ENCODE measurements at places on chromosomes 6 and 20.

DNA sequence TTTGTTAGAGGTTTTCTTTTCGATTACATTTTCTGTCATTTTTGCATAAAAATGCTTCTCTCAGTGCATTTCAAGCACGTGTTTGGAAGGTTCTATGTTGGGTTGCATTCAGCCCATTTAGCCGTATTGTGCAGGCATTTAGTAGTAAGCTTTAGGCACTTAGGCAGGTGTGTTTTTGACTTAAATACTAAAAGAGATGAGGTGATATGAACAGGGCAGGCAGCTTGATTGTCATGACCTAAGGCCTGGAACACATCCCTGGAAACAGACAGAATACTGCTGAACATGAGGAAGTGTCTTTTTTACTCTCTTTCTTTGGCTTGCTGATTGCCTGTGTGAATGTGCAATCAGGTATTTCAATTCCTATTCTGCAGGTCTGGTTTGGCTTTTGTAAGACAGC lies 610.5 kb upstream of the MAN1A1 start:
- DNase-seq: no peak

DNA sequence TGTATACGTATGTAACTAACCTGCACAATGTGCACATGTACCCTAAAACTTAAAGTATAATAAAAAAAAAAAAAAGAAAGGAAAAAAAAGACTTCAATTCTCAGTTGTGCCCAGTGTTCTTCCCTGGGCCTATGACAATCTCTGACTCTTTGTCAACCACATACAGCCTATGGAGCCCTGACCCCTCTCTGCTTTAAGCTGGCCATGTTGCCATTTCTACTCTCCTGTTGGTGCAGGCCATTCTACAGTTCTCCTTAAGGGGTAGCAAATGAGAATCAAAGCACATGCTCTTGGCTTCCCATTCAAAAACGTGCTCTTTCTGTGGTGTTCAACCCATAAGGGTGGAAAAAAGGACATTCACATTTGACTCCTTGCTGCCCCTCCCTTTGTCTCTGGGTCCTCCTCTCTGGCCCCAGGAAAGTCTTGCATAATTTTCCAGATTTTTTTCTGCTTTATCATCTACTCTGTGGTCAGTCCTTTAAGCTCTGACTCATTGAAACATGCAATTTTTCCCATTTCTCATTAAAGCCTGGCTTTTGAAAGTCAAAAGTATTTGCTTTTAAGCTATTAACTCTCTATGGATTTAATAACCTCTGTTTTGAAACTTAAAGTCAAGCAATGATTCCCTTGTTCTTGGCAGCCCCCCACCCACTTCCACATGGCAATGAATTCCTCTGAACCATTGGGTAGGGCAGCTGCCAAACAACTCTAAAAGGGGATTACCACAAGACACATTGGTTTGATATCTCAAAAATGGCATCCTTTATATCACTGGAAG lies 208.6 kb upstream of the MCHR2 start:
- peak; percentile 87 for DNase-seq

DNA sequence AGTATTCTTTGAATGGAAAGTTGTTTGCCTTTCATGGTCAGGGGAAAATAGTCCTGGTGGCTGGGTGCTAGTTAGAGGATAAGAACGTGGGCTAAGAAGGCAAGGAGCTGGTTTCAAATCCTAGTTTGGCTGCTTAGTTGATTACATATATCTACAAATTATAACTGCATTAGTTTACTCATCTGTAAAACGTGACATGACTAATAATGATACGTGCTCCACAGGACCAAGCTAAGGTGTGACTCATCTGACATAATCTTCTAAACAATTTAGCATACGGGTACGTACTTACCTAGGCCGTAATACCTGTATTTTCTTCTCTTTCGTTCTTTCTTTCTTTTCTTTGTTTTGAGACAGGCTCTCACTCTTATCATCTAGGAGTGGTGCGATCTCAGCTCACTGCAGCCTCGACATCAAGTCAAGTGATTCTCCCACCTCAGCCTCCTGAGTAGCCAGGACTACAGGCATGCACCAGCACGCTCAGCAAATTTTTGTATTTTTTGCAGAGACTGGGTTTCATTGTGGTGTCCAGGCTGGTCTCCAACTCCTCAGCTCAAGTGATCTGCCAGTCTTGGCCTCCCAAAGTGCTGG lies 1274.2 kb upstream of the GJE1 start:
- peak; percentile 89 for DNase-seq

DNA sequence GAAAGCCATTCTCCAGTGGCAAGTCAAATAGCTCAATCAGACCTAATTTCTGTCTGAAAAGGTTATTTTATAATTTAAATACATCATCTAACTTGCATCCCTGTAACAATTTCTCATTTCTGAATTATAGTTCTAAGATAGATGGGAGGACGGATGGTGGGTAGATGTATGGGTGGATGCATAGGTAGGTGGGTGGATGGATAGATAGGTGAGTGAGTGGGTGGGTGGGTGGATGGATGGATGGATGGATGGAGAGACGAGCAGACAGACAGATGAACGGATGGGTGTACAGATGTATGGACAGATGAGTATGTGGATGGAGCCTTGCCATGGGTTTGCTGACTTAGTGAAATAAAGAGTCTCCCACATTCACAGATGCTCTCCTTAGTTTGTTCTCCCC lies 20.0 kb downstream of the PDE10A start:
- DNase-seq: no peak

DNA sequence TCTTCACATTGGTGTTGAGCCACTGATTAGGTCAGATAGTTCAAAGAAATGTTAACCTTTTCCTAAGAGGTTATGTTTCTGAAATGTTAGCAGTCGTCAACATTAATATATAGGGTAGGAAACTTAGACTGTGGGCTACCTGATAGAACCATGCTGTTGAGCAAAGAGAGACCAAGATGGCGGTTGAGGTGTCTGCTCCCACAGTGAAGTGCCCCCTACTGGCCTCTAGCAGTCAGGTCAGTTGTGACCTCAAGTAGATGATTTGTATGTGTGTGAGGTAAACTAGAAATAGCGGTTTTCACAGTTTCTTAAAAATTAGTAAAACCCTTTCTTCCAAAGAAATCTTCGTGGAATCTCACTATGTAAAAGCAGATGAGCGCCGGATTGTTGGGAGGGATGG lies 40.3 kb downstream of the MTHFD1L start:
- no peak for DNase-seq

- no peak for DNase-seq
Observed at GRCh38 chr6:165804331-165805066, 141.5 kb upstream of the PDE10A start.

DNA sequence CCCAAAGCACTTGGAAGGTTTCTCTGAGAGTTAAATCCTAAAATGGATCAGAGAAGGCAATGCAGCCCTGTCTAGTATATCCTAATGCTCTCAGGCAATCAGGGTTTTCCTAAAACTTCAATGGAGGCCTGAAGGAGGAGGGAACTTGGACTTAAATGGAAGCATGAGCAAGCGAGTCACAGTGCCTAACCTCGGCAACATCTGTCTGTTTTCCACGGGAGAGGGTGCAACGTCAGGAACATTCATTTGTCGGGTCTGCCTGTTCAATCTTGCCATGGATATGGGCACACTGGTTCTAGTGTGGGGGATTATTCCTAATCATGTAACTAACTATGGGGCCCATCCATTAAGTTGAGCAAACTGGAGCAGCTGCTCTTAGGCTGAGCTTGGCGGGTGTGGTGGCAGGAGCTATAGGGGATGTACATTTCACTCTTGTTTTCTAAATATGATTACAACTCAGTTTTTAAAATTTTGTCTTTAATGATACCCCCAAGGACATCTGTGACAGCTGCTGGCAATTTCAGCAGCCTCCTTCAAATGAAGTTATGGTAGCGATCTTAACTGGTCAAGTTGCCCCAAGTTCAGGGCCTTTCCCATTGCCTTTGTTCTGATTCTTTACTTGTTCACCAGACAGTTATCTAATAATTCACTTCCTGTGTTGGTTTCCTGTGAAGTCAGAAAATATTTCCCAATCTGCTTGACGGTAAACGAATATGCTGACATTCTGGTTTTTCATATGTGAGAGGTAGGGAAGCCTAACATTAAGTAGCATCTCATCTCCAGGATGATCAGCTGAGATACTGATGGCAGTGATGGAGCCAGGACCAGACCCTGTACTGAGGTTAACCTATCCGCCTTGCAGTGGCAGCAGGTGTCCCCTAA lies 21.6 kb downstream of the DSE start:
- DNase-seq: no peak

- no peak for DNase-seq
Observed at GRCh38 chr20:22352019-22352418, 232.4 kb downstream of the FOXA2 start.

DNA sequence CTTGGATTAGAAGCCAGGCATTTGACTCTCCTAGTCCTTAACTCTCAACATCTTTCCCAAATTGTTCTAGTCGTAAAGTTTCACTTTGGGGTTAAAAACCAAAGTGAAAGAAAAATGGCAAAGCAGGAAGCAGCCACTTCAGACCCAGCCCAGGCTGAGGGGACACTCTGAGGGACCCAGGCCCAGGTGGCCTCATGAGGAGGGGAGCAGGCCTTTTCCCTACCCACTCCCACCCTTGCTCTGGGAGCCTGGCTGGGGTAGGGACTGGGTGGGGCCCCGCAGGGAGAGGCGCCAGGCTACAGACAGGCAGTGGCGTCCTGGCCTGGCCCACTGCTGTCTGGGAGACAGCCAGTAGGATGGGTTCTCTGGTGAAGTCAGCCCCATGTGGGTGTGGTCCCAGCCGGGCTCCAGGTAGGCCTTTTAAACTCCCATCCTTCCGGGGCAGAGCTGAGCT lies 68.7 kb upstream of the MYL9 start:
- no peak for DNase-seq

GRCh38 chr6:3825851-3826581 lies 23.2 kb upstream of the FAM50B start:
- peak; percentile 97 for DNase-seq

DNA sequence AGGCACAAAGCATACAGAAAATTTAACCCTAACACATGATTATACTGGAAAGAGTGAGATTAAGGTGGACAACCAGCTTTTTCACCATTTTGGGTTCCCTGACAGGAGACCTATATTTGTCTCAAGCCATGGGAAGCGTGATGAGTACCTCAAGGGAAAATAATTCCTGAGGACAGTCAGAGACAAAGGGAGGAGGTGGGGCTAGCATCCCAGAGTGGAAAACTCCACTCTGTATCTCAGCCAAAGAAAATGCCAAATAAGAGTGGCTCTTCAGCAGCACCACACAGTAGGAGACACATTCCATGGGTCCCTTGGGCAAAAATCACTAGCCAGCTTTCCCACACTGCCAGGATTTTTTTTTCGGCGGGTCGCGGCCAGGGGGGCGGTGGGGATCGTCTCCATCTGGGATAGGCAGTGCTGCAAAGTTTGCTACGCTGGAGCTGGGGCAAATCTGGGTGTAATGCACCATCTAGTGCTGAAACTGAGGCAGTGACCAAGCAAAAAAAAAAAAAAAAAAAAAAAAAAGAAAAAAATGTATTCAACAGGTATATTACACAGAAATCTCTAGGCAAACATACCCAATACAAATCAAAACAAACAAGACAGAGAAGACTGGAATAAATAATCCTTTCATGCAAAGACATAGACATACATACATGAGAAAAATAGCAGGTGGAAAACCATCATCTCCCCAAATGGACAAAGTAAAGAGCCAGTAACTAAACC lies 77.3 kb upstream of the SLC35F1 start:
- DNase-seq: peak; percentile 39

DNA sequence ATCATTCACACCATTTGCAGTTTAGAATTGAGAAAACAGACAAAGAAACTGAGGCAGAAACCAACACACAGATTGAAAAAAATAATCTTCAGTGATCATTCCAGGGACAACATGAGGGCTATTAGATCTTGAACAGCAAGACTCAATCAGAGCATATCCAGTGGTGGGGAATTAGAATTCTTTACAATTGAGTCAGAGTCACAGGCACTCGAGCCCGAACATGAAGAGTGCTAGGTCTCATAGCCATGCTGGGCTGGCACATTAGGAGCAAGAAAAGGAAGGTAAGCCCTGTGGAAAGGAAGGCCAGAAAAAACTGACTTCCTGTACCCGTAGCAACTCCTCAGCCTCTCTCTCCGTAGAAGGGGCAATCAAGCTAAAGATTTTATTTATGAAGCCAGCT lies 419.9 kb downstream of the HAO1 start:
- DNase-seq: peak; percentile 77

- DNase-seq: no peak
Observed at GRCh38 chr6:155373276-155373675, 59.0 kb upstream of the TFB1M start.

DNA sequence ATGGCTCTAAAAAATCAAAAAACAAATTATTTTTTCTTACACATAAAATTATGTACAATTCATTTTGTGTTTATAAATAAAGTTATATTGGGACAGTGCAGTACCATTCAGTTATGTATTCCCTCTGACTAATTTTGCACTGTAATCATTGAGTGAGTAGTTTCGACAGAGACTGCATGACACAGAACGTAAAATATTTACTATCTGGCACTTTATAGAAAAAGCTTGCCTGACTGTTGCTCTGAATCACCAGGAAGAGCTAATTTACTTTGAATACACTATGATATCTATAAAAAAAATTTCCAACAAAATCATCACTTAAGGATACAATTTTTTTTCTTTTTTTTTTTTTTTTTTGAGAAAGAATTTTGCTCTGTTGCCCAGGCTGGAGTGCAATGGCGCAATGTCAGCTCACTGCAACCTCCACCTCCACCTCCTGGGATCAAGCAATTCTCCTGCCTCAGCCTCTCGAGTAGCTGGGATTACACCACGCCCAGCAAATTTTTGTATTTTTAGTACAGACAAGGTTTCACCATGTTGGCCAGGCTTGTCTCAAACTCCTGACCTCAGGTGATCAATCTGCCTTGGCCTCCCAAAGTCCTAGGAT lies 11.0 kb upstream of the KHDC1L start:
- peak; percentile 90 for DNase-seq

GRCh38 chr6:93749191-93749590 lies 329.8 kb upstream of the EPHA7 start:
- no peak for DNase-seq

DNA sequence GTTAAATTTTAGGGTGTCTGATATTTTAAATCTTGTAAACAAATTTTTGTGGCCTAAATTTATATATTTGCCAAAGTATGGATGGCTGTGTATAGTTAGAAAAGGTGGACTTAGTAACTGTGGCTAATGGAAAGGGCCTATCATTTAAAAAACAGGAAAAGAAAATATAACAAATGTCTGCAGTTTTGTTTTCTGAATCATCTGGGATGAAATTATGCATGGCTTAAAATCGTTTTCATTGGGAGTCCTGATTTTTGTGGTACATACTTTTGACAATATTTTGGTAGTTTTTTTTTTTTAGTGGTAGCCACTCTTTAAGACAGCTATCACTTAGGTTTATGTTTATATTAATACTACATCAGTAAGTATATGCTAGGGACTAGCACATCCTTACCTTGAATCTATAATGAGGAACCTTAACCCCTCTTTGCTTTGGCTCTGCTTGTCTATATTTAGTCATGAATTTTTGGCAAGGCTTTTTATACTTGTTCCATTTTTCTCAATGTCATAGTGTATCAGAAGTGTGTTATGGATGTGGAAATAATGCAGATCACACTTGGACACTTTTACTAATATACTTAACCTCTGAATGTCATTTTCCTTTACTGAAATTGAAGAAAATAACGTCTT lies 5.6 kb downstream of the ARID1B start:
- no peak for DNase-seq

GRCh38 chr20:51062065-51062464 lies 39.2 kb upstream of the KCNG1 start:
- DNase-seq: no peak
